Posterior cingulate gyrus (tissue), 11 donors: ENCODE measurements at places on chromosomes 1 and 21.

- no peak for DNase-seq
Measured at GRCh38 chr1:32742956-32743355, 40.4 kb upstream of the SYNC start.

GRCh38 chr1:97820470-97821188, 100.2 kb downstream of the DPYD start:
- DNase-seq, result no peak

GRCh38 chr1:61313906-61314422, 231.6 kb downstream of the NFIA start:
- no peak for DNase-seq

DNA sequence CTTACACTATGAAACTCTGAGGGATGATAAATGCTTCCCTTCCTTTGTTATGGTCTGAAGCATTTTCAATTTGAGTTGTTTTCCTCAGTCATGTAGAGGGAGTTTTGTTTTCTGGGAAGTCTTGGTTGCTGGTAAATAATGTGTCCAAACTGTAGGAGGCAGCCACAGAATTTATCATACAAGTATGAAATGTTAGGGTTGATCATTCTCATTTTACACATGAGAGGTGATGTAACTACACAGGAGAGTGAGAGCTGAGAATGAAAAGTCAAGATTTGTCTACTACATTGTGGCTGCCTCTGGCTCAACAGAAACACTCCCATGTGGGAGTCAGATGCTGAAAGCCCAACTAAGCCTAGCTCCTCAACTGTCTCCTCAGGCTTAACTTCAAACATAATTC, 182.5 kb upstream of the SGIP1 start:
- no peak for DNase-seq

DNA sequence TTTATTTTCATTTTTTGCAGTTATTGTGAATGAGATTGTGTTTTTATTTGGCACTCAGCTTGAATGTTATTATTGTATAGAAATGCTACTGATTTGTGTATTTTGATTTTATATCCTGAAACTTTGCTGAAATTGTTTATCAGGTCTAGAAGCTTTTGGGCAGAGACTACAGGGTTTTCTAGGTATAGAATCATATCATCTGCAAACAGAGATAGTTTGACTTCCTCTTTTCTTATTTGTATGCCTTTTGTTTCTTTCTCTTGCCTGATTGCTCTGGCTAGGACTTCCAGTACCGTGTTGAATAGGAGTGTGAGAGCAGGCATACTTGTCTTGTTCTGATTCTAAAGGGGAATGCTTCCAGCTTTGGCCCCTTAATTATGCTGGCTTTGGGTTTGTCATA, 27.3 kb downstream of the ZNF691 start:
- no peak for DNase-seq

DNA sequence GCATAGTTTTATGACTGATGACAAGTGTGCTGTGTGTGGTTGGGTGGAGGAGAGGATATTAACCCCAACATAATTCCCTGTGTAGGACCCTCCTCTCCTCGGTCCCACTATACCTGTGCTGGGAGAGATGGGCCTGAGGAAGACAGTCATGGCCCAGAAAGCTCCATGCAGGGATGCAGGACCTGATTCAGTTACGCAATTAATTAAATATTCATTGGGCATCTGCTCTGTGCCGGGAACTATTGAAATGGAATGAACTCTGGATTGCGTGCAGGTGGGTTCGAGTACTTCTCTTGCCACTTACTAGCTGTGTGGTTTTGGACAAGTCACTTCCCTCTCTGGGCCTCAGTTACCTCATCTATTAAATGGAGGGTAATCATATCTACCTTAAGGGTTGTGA, 74.6 kb downstream of the CD247 start:
- no peak for DNase-seq

DNA sequence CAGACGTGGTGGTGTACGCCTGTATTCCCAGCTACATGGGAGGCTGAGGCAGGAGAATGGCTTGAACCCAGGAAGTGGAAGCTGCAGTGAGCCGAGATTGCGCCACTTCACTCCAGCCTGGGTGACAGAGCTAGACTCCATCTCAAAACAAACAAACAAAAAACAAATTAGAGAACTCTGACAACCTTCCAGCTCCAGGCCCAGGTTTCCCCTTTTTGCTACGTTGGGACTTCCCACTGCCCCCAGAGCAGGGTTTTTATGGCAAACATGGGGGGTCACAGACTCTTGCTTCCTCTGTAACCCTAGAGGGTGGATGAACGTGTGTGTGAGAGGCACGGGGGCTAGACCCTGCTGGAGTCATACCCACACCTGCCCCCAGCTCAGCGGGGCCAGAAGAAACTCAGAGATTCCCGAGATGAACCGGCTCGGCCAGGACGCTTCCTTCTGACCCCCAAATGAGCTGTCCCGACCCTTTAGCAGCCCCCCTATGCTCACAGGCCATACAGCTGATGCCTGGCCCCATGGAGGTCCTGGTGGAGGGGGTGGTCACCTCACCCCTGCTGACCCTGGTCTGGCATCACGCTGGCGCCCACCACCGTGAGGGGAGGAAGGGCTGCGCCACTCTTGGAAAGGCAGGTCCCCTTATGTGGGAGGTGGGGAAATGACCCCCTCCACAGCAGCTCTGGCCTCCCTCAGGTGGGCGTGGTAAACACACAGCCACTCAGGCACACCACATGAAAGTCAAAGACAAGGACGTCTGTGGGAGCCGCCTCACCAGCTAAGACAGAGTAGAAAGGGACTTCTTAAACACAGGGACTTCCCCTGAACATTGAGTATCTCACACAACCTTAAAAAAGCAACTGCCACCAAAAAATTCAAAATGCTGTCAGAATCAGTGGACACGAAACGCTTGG, 7.1 kb downstream of the GPR157 start:
- DNase-seq, result peak; percentile 55

GRCh38 chr1:220747437-220748088, 559 bp upstream of the MTARC2 start:
- DNase-seq, result no peak

DNA sequence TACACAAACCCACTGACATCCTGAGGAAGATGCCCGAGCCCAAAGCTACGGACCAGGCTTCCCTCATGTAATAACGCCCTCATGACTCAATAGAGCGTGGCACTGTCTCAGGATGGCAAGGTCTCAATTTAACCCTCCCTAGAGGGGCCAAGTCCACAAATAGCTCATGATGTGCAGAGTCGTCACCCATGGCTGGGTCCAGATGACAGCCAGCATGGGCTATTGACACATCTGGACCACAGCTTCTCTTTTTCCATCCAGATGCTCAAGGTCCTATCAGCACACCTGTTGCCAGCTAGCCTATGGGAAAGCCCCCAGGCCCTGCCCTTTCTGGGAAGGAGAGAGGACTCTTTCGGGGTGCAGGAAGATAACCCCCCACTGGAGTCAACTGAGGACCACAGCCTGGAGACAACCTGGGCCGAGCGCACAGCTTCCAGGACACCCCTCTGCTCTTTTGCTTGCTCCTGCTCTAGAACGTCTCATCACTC, 2.8 kb downstream of the LAPTM5 start:
- no peak for DNase-seq

GRCh38 chr1:223244366-223245103, 101.5 kb upstream of the TLR5 start:
- no peak for DNase-seq

DNA sequence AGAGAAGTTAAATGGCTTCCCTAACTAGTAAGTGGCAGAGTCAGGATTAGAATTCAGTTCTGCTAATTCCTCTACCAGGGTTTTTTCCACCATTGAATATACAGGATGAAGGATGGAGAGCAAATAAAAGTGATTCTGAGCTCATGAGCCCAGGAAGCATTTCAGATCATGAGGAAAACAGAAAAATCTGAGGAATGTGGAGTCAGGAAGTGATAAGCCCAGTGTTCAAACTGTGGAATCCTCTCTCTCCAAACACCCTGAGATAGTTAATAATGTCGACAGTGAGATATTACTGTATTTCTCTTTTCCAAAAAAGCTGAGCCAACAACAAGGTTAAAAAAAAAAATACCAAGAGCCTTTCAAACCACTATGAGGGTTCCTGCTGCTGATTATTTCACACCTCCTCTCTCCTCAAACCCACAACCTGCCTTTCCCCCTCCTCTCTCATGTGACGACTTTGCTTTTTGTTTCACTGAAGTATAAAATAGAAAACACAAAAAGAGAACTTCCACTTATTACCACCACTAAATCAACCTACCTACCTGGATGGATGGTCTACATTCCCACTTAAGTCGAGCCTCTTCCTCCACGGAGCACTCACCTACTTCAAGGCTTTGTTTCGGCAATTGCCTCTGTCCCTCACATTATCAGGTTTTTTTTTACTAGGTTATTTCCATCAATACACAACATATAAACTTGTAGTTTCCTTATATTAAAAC, 8.9 kb downstream of the SLAMF1 start:
- DNase-seq, result no peak

DNA sequence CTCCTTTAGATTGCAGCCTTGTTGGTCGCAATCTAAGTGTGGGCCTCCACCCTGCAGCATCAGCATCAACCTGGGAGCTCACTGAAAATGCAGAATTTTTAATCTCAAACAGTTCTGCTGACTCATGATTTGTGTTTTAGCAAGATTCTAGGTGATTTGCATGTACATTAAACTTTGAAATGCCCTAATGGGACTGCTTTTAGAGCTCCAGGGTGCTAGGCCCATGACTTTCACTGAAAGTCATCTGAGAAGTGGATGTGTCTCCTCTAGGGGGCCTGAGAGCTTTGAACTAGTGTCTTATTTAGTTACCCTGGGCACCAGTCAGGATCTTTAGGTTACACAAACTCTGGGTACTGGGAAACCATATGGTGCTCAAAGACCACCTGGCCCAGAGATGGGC, 9.0 kb downstream of the TRIM67 start:
- DNase-seq, result no peak

- DNase-seq, result no peak
Measured at GRCh38 chr1:116242741-116243140, 130.3 kb upstream of the ATP1A1 start.

DNA sequence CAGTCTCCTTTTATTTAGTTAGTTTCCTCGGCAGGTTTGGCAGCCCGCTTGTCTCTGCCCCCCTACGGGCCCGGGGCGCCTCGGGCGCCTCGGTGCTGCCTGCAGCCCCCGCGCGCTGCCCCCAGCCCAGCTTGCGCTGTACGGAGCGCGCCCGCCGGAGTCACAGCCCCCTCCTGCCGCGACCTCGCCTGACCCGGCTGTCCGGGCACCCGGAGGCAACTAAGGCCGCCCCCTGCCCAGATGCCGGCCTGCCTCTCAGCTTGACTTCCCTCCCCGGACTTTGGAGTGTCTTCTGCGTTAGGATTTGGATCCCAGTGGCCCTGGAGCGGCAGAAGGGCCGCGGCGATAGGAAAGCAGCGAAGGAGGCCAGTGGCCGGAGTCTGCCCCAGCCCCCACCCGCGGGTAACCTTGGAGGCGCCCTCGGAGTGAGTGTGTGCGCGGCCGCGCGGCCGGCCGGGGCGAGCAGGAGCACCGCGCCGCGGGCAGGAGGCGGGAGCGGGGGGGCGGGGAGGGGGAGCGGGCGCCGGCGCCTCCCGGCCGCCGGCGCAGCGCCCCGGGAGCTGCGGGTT, 7.6 kb downstream of the CDKN2C start:
- peak; percentile 38 for DNase-seq

- no peak for DNase-seq
Measured at GRCh38 chr1:164743976-164744375, 185.0 kb downstream of the PBX1 start.

DNA sequence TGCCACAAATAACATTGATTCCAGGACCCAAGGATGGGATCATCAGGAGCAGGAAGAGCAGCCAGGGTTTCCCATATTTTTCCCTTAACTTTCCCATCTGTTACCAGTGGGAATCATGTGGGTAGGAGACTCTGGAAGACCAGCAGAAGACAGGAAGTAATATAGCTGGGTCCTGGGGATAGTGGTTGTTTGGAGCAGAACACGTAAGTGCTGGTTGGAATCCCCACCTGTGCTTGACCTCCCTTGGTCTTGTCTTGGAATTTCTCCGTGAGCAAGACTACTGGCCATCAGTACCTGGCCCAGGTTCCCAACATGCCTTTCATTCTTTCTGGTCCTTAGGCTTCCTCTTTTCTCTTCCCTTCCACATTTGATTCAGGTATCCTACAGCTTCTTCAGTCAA, 20.9 kb upstream of the SLC27A3 start:
- DNase-seq, result no peak

- DNase-seq, result no peak
Measured at GRCh38 chr1:43912607-43913006, 21.0 kb upstream of the ARTN start.

DNA sequence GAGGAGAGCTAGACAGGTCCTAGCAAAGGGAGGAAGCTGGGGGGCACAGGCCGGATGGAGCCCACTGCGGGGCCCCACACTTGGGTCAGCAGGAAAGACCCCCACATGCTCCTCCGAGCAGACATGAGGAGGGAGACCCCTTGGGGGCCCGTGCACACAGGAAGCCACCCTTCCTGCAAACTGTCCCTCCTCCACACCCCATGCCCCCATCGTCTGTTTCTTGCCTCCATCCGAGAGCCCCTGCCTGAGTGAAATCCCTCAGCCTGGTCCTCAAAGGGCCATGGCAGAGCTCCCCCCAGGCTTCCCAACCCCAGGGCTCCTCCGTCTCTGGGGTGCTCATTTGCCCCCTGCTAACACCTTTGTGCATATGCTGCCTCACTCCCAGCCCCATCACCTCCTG, 168.0 kb downstream of the PRDM16 start:
- no peak for DNase-seq

- no peak for DNase-seq
Measured at GRCh38 chr1:119139857-119140176, 636 bp downstream of the WARS2 start.

GRCh38 chr21:43921979-43922945, 57.2 kb downstream of the AGPAT3 start:
- DNase-seq, result no peak

DNA sequence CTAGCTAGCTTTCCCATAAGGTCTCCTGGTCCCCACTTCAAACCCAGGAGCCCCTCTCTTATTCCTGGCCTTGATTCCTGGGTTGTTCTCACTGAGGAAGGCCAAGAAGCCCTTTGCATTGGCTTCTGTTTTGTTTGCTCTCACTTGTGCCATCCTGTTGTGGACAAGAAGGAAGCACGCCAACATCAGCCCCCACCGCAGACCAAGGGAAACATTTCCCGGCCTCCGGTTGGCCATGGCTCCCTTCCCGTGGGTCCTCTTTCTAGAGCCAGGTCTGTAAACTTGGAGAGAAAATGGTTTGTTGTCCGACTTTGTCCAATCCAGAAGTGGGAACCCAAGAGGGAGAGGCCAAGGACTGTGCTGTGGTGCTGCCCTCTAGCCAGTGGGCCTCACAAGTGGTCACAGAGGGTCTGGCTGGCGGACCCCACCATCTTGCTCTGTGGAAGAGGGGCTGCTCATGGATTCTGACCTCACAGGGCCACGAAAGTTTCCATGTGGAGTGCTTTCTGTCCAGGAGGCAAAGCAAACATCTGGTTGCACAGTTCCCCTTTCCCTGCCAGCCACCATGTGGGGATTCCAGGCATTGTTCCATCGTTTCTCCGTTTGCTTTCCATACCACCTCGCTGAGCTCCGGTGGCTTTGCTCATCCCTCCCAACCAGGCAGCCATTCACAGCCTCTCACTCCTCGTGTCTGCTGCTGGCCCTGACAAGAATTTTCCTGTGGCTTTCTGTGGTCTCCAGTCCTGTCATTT, 18.9 kb upstream of the TENT5C start:
- peak; percentile 56 for DNase-seq
